ENCODE measurements at places on chromosomes 13 and 19.

GRCh38 chr19:41323430-41324125 is 13.6 kb downstream of the CCDC97 start:
- peak; percentile 91 for DNase-seq

DNA sequence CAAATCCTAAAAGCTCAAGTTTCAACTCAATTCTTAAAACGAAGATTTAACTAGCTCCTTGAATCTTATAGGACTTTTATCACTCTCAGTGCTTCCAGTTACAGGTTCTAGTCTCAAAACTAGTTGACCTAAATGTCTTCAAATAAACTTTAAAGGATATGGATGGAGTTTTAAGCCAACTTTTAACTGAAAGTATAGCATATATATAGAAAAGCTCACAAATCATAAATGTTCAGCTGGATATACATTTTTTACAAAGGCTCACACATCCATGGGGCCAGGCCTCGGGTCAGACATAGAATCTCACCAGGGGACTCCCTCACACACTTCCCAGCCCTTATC is 47.1 kb upstream of the ARHGEF7 start:
- no peak for DNase-seq

- DNase-seq: peak; percentile 100
These were observed at the start of the genes AKT1S1 and TBC1D17 for GRCh38 chr19:49877020-49877878. AKT1S1 (minus strand) TSS chr19:49877355; CDS start chr19:49873295, 4,060 bp downstream. TBC1D17 (plus strand) TSS chr19:49877702; CDS start chr19:49877724, 22 bp downstream.

GRCh38 chr13:20142023-20142926 is 18.6 kb downstream of the GJA3 start:
- no peak for DNase-seq

DNA sequence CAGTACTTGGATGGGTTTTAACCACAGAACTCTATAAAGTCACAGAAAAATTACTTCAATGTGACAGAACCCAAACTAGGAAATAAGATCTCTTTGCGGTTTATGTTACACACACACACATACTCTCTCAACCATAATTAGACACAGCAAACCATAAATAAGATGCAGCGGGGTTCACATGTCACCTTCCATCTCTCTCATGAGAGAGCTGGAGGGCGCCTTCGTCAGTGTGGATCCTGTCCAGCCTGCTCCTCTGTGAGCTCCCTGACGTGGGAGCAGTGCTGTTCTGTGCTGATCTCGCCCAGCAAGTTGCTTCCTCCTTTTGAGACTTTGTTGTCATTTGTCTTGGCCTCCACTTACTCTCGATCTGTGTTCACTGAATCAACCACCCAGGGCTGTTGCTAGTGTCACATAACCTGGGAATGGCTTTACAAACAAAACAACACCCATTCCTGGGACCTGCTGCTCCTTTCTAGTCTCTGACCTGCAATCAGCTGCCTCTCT is 204.9 kb upstream of the KL start:
- peak; percentile 47 for DNase-seq

DNA sequence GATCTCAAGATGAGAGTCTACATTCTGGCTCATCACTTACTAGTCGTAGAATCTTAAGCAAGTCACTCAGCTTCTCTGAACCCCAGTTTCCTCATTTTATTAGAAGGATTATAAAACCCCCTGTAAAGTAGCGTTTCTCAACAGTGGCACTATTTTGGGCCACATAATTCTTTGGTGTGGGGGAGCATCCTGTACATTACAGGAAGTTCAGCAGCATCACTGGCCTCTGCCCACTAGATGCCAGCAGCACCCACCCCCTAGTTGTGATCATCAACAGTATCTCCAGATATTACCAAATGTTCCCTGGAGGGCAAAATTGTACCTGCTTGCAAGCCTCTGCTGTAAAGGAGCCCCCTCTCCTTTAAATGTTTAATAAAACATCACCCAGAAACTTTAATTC is 22.6 kb downstream of the STARD13 start:
- DNase-seq: peak; percentile 33

- peak; percentile 90 for DNase-seq
These were observed 5.5 kb upstream of the PTBP1 start for GRCh38 chr19:791567-792305.

DNA sequence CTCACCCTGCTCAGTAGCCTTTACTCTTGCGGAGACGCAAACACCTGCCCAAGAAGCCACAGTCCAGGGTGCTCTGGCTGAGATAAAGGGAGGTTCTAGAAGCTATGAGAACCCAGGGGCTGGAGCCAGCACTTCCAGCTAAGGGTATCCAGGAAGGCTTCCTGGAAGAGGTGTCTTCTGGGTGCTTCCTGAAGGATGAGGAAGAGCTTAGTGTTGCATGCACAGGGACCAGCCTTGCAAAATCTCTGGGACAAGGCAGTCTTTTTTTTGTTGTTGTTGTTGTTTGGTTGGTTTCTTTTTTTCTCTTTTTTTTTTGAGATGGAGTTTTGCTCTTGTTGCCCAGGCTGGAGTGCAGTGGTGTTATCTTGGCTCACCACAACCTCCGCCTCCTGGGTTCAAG is 20.6 kb downstream of the MYBPC2 start:
- DNase-seq: no peak

- DNase-seq: no peak
These were observed 50.0 kb upstream of the CALM3 start for GRCh38 chr19:46551164-46551563.

GRCh38 chr19:13748169-13748828 is 16.0 kb upstream of the MRI1 start:
- DNase-seq: peak; percentile 42

DNA sequence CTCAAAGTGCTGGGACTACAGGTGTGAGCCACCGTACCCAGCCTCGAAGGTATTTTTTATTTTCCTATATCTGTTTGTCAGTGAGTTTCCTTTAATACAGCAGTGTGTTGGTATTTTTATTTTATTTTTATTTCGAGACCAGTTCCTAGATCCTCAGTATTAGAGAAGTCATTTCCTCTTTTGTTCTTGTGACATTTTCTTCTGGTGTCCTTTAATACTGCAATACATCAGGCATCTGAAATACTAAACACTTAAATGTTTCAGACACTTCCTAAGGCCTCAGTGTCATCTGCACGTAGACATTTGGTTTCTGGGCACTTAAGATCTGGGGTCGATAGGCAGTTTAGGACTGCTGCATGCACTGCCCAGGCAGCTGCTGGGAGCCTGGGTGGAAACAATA is 22.5 kb downstream of the GATAD2A start:
- DNase-seq: no peak

- DNase-seq: no peak
These were observed 553 bp upstream of the SLC7A1 start for GRCh38 chr13:29596064-29596418.

GRCh38 chr19:55355213-55355821 is 798 bp upstream of the COX6B2 start:
- no peak for DNase-seq

- peak; percentile 55 for DNase-seq
These were observed 532.7 kb upstream of the SPRY2 start for GRCh38 chr13:80873589-80873988.

GRCh38 chr13:87129602-87130300 is 541.4 kb upstream of the SLITRK5 start:
- no peak for DNase-seq

- peak; percentile 84 for DNase-seq
These were observed 844 bp upstream of the RFX1 start for GRCh38 chr19:14006766-14007562.

GRCh38 chr13:113411216-113412023 is 41.9 kb downstream of the ADPRHL1 start:
- DNase-seq: no peak

DNA sequence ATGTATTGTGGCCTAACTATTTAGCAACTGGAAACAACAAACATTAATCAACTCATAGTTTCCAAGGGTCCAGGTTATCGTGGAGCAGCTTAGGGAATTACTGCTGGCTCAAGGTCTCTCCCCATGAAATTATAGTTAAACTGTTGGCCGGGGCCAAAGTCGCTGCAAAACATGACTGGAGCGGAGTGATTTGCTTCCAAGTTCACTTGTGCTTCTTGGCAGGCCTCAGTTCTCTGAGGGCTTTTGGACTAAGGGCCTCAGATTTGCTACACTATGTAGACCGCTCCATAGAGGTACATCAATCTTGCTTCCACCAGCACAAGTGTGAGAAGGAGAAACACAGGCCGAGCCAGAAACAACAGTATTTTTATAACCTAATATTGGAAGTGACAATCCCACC is 9.4 kb upstream of the KBTBD7 start:
- no peak for DNase-seq

DNA sequence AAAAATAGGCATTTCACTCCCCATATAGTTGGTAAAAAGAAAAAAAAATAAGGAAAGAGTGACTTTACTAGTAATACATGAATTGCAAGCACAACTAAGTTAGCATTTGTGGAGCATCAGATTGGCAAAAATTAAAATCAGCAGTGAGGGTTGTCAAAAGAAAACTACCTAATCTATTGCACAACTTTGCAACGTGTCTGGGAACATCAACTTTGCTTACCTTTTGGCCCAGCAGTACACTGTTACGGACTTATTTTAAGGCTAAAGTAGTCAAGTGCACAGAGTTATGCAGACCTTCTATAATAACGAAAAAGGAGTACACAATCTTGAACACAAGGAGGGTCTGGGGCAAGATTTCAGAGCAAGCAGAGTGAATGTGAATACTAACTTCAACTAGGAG is 102.6 kb downstream of the MIPEP start:
- no peak for DNase-seq

DNA sequence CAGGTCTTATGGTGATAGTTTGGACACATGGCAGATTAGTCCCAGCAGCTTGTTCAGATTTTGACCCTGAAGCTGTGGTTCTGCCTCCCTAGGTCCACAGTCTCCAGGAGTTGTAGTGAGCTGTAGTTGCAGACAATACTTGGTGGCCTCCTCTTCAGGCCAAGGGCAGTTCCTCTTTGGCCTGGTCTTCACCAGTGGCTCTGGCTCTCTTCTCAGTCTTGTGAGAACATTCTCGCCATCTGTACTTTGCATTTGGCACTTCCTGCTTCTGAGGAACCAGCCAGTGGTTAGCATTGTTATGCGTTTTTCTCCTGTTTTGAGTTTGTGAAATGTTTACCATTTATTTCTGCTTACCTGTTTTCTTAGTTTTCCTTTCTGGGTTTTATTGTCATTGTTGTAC is 40.7 kb downstream of the PCCA start:
- DNase-seq: peak; percentile 56

- DNase-seq: no peak
These were observed 837 bp downstream of the FSD1 start for GRCh38 chr19:4305257-4305612.

GRCh38 chr13:35621989-35622388 is 145.5 kb upstream of the MAB21L1 start:
- DNase-seq: peak; percentile 45

- DNase-seq: no peak
These were observed 222.8 kb downstream of the PCDH20 start for GRCh38 chr13:61192826-61193225.

DNA sequence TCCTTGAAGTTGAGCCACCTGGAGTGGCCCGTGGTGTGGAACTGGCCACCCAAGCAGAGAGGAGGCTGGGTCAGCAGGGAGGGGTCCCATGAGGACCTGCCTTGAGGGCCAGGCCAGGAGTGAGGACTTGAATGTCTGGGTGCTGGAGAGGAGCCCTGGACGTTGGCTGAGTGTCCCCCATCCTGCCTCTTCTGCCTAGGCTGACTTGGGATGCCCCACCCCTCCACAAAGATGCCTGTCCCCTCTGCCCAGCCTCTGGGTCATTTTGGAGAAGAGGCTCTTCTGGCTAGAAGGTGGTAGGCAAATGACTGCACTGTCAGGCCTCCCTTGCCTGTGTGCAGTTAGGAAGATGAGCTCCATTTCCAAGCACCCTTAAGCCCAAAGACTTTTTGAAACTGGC is 1.7 kb downstream of the SSBP4 start:
- no peak for DNase-seq

DNA sequence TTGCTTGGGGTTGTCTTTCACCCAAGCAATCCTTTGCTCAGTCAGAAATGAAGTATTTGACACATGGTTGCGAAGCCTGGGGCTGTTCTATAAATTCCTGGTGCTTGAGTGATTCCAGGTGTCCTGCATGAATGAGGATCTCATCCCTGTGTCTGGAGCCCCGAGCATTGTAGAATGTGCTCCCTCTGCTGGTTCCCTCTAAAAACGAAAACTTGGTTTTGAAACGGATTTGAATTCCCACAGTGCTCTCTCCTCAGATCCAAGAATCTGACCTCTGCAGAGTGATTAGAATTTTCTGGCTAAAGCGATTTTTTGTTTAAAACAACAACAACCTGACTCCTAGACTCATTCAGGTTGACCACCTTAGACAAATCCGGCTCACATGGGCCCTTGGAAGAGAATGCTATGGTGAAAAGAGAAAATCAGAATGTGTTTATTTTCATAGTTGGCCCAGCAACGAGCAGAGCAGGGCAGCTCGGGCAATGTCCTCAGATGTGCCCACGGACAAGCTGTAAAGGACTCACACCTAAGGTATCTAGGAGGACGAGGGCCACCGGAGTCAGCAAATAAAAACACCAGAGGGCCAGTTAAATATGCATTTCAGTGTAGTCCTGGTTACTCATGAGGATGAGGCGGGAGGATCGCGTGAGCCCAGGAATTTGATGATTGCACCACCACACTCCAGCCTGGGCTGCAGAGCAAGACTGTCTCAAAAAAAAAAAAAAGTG is 8.7 kb upstream of the ATP12A start:
- DNase-seq: peak; percentile 55

DNA sequence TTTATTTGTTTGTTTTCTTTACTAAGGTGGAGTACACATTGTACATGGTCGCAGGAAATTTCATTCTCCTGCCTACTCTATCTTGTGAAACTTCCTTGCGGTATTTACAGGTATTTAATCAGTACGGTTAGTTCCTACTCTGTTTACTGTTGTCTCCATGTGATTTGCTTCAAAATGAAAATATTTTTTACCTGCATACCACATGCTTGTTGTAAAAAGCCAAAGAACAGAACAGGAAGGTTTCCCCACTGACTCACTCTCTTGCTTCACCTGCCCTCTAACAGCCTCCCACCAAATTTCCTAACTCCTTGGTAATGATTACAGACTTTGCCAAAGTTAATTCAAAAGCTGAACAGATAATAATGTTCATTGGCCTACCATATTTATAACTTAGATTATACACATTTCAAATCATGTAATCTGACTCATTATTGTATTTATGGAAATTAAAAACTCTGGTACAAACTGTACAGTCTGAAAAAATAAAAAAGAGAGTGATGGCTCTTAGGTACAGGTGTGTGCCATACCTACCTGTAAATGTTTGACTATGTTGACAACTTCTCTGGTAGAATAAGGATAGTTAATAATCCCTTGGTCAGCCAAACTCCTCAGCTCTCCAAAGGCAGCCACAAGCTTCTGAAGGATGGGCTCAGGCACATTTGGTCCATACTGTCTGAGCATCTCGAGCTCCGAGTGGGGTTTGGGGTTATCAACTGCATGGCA is 239.9 kb downstream of the VWA8 start:
- no peak for DNase-seq

GRCh38 chr19:17419154-17419620 is 660 bp upstream of the MVB12A start:
- no peak for DNase-seq

GRCh38 chr19:34370983-34371382 is 6.0 kb downstream of the GPI start:
- DNase-seq: peak; percentile 41

- no peak for DNase-seq
These were observed 462.5 kb downstream of the DIAPH3 start for GRCh38 chr13:59701261-59701660.

- no peak for DNase-seq
These were observed 14.7 kb upstream of the CEACAM6 start for GRCh38 chr19:41740415-41741243.

Measured in hematopoietic multipotent progenitor cell treated with erythropoietin and hydrocortisone succinate and interleukin-3 and kit ligand, for 6 days (in vitro differentiated cells).